Activated CD8-positive, alpha-beta memory T cell treated with anti-CD3 and anti-CD28 coated beads for 1 hour (primary cell): ENCODE measurements at places on chromosomes 11 and 22.

DNA sequence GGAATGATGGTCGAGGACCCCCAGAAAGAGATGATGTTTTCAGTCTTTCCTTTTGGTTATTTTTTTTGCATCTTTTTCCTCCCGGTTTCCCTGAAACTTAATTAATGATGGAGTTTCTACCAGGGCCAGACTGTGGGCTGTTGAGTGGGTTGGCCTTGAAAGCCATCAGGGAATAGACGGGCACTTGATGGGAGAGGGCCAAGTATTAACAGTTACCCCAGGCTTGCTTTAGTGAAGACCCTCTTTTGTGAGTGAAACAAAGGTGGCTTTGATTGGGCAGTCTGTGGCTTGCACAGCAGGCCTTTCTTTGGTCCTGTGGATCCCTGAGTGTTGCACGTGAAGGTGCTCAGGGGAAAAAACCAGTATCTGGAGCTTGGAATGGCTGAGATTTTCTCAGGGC, 56.9 kb downstream of the AMOTL1 start:
- DNase-seq, result no peak

DNA sequence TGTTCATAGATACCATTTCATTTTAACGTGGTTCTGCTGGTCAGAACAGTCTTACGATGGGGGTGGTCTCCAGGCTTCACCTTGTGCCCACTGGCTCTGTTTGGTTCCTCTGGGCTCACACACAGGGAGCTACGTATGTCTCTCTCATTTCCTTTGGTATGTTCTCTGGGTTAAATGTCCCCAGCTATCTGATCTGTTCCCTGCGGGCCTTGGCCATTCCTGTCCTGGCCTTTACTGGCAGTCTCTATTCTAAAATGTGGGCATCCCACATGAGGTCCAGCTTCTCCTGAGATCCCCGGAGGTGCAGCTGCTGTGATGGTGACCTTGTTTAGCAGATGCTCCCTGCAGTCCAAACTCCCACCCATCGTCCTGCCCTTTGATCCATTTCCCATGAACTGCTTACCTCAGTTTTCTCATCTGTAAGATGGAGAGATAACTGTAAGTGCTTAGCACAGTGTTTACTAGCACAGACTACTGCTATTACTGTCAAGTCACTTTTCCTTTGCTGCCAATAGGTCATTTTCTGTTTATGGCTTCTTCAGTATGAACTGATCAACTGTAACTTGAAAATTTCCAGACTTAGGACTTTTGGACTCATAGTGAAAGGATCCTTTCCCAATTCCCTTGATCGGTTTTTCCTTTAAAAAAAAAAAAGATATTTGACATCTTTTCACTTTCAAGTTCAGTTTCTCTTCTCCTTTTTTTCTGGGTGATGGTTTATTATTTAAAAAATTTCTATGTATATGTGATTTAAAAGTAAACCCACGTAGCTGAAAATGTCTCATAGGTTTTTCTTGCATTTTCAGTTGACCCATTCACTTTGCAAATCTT, 92.9 kb downstream of the PTPRJ start:
- DNase-seq, result no peak

GRCh38 chr11:41784513-41785335, 325.3 kb upstream of the LRRC4C start:
- no peak for DNase-seq

- DNase-seq, result no peak
Observed at GRCh38 chr11:64522036-64522435, 69.0 kb upstream of the SLC22A12 start.

GRCh38 chr11:132595711-132596134, 936.6 kb downstream of the OPCML start:
- no peak for DNase-seq

GRCh38 chr11:130457623-130458409, 9.4 kb downstream of the ADAMTS15 start:
- DNase-seq, result no peak

- no peak for DNase-seq
Observed at GRCh38 chr11:47460571-47461235, 11.8 kb upstream of the RAPSN start.

GRCh38 chr22:22352371-22352999, 107.9 kb downstream of the VPREB1 start:
- DNase-seq, result no peak

- DNase-seq, result no peak
Observed at GRCh38 chr11:113161711-113162591, 152.4 kb upstream of the TTC12 start.

DNA sequence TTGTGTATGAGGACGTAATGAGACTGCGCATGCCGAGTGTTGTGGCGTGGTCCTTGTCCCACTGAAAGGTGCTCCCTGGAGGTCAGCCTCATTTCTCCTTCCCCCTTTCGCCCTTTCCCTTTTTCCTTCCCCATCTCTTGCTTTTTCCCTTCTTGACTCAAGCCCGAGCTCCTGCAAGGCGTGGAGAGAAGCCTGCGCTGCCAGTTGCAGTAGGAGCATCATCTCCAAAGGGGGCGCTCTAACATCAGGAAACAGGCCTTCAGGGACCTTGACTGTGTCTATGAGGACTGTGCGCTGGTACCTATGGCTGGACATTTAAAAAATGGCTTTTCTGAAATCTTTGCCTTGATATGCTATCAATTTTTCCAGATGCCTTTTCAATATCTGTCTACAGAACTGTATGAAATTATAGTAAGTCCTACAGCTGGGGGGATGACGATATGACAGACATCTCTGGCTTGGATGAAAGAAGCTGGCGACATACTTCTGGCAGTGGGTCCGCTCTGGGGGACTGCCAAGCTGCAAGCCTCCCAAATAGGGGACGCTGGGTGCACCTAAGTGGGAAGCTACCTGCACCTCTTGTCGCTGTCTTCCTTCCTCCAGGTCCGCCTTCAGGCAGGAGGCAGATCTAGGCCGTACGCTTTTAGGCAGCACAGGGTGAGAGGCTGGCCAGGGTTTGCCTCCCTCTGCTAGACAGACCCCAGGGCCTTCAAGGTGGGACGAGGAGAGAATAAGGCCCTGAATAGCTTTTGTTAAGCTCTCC, 96.5 kb downstream of the NXPE2 start:
- DNase-seq, result no peak

DNA sequence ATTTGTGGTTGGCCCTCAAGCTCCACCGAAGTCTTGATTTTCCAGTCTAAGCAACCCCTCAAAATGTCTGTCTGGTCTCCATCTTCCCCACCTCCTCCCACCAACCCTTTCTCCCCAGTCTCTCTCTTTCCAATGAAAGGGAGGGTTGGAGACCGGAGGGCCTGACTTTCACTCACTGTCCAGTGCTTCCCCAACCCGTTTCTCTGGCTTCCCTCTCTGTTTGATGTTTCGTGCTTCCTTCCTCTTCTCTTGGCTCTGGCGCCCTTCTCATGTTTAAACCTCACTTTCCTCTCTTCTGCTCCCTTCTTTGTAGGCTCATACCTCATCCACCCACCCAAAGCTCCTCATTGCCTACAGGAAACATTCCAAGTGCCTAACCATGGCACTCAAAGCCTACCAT, 11.1 kb upstream of the VPS37C start:
- DNase-seq, result no peak

DNA sequence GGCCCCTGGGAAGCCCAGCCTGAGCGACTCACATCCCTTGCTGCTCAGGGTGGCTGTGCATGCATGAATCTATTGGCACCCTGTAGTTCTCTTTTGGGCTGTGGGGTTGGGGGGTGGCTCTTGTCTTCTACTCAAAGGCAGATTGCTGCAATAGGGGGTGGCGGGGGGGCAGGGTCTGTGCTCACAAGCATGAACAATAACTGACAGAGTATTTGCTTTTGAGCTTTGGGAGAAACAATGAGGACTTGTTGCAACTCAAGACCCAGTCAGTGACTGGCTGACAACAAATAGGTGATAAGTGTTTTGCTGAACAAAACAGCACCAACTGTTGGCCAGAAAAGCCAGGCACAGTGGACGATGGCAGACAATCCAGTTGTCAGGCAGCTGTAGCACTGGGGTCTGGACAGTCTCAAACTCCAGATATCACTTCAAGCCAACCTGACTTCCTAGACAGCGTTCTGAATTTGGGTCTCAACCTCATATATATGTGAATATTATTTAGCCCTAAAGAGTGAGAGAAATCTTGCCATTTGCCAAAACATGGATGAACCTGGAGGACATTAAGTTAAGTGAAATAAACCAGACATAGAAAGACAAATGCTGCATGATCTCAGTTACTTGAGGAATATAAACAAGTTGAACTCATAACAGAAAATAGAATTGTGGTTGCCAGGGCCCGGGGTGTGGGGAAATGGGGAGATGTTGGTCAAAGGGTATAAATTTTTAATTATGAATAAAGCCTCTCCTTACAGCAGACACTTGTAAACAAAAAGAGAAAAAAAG, 61.7 kb downstream of the ME3 start:
- no peak for DNase-seq
